ENCODE measurements at places on chromosomes 6 and 20.
A peak's percentile ranks its signal among the peaks of the same experiment; 100 is the strongest.

- DNase-seq = no peak
Observed at GRCh38 chr6:12801141-12801540, 84.6 kb downstream of the PHACTR1 start.

- DNase-seq = no peak
Observed at GRCh38 chr6:158813032-158813431, 6.1 kb downstream of the EZR start.

GRCh38 chr20:8969146-8969583, 99.7 kb upstream of the PLCB4 start:
- DNase-seq = no peak

DNA sequence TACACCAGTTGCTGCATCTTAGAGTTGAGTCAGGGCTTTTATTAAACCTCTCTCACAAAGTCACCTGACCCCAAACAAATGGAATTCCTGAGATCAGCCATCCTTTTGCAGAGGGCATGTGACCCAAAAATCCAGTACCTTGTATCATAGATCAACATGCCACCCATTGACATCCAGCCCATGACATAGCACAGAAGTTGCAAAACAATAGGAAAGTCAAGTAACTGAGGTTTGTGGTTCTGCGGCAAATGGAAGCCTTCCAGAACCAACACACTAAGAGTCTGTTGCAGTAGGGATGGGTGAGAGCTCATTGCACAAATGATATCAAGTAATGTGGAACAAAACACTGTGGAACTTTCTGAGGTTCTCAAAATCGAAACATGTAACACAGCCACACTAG, 111.2 kb downstream of the PDE7B start:
- peak; percentile 66 for DNase-seq

DNA sequence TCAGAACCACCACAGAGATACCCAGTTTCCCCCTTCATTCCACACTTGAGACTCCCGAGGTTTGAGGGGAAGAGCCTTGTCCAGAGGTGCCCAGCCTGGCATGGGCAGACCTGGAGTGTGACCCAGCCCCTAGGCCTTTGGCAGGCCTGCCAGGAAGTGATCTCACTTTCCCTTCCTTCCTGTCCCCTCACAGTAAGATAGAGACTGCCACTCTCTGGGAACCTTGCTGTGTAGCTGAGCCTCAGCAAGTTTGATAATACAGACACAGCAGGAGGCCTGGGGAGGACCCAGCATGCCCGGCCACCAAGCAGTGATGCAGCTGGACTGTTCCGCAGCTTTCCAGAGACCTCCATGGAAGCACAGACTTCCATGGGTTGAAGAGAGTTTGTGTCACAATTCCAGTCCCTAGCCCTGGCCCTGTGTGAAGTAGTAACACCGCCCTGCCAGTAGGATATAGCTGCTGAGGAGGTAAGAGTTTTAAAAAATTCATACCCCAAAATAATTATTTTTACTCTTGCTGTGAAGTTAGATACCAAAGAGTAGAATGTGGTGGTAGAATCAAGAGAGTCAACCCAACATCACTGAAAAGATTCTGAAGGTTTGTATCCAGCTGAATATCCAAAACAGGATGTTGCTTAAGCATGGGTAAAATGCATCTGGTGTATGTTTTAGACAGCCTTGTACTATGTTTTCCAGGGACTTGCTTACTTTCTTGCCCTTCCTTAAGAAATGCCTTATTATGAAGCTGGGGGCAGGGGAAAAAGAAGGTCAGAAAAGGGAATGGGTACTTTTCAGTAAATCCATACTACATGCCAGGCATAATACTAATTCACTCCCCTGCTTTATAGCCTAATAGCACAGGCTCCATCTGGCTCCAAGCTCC, 16.3 kb downstream of the PKIG start:
- DNase-seq = no peak

DNA sequence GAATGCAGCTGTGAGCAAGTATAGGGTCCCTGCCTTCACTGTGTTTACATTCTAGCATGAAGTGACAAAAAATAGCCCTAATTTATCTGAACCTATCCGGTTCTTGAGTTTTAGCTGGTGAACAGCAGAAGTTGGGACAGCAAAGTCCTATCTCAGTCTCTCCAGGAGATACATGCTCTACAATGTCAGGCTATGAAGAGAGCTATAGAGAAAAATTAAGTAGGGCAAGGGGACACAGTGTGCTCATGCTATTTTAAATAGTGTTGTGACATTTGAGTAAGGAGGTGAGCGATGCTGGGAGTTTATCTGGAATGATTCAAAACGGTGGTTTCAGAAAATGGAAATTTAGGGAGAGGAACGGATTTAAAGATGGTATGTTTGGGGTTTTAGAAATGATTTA, 20.4 kb downstream of the SRPK1 start:
- DNase-seq = no peak

GRCh38 chr20:31602431-31602778, 2.7 kb upstream of the ID1 start:
- DNase-seq = no peak

- no peak for DNase-seq
Observed at GRCh38 chr6:148358196-148358785, 15.7 kb downstream of the SASH1 start.

Data from fibroblast of skin of right biceps (primary cell).